Calu3 (cell line): ENCODE measurements at places on chromosomes 1 and 21.
A peak's percentile ranks its signal among the peaks of the same experiment; 100 is the strongest.

GRCh38 chr1:31572323-31573104, 3.8 kb upstream of the TINAGL1 start:
- no peak for DNase-seq
- H3K27ac ChIP-seq: no peak overlapping the region
- H3K36me3 ChIP-seq: peaks cover 4% of the 10 kb centered on the region
- no peaks in the 10 kb centered on the region for H3K27me3 ChIP-seq

DNA sequence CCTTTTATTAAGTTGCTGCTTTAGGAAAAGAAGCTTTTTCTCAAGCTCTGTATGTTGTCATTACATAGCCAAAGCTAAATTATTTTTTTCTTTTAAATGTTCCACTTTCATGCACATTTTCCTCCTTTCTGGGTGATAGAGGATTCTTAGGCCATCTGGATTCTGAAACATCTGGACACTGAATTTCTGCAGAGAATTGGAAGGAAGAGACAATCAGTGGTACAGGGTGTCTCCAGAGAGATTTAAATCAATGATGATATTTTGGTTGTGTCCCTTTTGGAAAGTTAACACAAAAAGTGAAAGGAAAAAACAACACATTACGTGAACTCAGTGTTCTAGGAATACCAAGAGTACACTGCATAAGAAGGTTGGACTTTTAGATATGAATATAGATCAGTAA, 211.4 kb upstream of the PKN2 start:
- no peak overlapping the region for H3K4me3 ChIP-seq
- no peak overlapping the region for H3K27ac ChIP-seq
- no peaks in the 10 kb centered on the region for H3K4me1 ChIP-seq
- no peaks in the 10 kb centered on the region for H3K36me3 ChIP-seq

- H3K27me3 ChIP-seq: no peaks in the 10 kb centered on the region
- no peak overlapping the region for H3K27ac ChIP-seq
- H3K4me1 ChIP-seq: peaks cover 12% of the 10 kb centered on the region
Observed at GRCh38 chr1:211616231-211616964, 37.4 kb upstream of the SLC30A1 start.

GRCh38 chr21:43340491-43341377, 86.2 kb downstream of the SIK1 start:
- peak overlapping the region; percentile 62 for H3K27ac ChIP-seq
- no peaks in the 10 kb centered on the region for H3K27me3 ChIP-seq
- H3K4me1 ChIP-seq: peaks cover 37% of the 10 kb centered on the region
- DNase-seq: peak; percentile 77

GRCh38 chr1:115452600-115453329, 114.7 kb upstream of the NGF start:
- H3K27me3 ChIP-seq: no peaks in the 10 kb centered on the region
- no peaks in the 10 kb centered on the region for H3K36me3 ChIP-seq
- peaks cover 12% of the 10 kb centered on the region for H3K4me1 ChIP-seq
- no peak overlapping the region for H3K4me3 ChIP-seq
- H3K27ac ChIP-seq: no peak overlapping the region

DNA sequence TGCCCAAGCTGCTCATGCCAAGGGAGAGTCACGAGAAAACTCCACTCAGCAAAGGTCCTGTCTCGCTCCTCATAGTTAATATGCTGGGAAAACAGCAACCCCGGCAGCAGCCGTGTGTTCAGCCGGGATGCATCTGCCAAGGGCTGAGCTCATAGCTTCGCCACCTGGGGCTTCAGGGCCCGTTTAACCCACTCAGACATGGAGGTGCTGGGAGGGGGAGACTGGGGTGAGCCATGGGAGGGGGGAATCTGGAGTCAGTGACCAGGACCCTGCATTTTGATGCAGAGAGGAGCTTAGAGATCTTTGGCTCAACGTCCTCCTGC, 283.4 kb downstream of the PTPRU start:
- no peak overlapping the region for H3K4me3 ChIP-seq
- H3K4me1 ChIP-seq: no peaks in the 10 kb centered on the region
- no peak for DNase-seq

DNA sequence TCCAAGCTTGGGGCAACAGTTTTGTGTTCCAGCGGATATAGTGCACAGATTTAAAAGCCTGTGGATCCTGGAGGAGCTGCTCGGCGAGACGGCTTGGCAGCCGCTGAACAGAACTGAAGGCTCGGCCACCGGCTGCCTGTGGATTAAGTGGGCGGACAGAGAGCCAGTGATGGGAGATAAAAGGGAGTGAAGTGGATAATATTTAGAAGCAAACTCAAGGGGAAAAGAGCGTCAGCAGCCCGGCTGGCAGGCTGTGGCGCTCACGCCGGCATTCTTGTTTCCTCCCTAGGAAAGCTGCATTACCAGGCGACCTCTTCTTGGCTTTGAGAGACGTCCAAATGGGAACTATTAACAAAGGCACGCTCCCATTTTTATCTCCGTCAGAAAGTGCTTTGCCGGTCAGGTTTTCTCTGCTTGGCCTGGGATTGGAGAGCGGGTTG, 10.4 kb downstream of the TRABD2B start:
- peaks cover 35% of the 10 kb centered on the region for H3K27me3 ChIP-seq
- H3K27ac ChIP-seq: no peak overlapping the region
- no peaks in the 10 kb centered on the region for H3K36me3 ChIP-seq
- H3K4me3 ChIP-seq: no peak overlapping the region

DNA sequence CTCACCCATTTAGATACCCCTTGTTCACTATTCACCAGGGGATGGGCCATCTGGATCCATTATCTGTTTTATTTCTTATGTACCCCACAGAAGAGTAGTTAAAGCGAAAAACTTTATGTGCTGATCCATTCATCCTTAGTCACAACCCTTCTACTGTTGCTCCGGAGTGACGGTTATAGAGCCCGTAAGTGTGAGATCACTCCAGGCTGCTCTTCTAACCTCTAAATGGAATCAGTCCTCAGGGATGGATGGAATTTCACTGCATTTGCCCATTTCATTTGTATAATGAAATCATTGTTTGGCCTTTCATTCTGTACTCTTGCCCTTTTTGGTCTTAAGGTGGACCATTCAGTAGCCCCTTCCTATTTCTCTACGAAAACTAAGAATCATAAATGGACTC, 409.3 kb upstream of the RUNX1 start:
- H3K27ac ChIP-seq: no peak overlapping the region
- no peaks in the 10 kb centered on the region for H3K4me1 ChIP-seq
- no peak overlapping the region for H3K4me3 ChIP-seq
- DNase-seq: no peak
- H3K36me3 ChIP-seq: no peaks in the 10 kb centered on the region

- H3K27ac ChIP-seq: no peak overlapping the region
- no peaks in the 10 kb centered on the region for H3K4me1 ChIP-seq
- no peaks in the 10 kb centered on the region for H3K36me3 ChIP-seq
Observed at GRCh38 chr1:54397980-54398379, 8.2 kb downstream of the SSBP3 start.

DNA sequence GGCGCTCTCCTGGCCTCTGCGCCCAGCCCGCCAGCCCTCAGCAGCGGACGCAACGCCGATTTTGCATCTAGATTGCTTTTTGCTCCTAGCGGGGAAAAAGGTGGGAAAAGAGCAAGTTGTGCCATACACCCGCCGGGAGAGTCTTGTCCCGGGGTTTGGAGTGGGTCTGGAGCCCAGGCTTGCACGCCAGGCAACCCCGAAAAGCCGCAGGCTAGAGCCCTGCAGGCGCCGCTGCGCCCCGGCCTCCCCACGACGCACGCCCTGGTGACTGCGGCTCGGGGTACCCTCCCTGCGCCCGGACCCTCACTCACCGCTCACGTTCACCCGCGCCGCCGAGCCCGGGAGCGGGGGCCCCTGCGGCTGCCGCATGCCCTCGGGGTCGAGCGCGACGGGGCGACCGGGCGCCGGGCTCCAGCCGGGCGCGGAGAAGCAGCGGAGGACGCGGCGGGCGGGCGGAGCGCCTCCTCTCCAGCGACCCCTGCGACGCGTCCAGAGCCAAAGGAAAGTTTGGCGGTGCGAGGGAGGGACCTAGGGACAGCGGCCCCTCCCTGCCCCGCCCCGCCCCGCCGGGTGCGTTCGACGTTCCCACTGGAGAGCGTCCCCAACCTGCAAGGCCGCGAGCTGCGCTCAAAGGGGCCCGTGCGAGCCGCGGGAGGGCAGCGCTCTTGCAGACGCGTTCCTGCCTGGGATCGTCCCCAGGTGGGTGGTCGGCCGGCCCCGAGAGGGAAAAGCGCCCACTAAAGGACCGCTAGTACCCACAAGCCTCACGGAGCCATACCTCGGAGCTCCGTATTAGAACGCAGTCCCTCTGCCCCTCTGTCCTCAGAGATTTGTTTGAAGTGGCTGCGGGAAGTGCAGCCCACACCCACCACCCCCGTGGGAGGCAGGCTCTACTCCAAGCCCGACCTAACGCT, at the start of gene LPAR3:
LPAR3 (minus strand) TSS at position 502 of the 914 bp plus-strand sequence. CDS start 27,086 bp downstream, outside the sequence.
- peaks cover 42% of the 10 kb centered on the region for H3K4me1 ChIP-seq
- peak; percentile 78 for DNase-seq
- H3K27ac ChIP-seq: peak within 1 kb of the TSS; percentile 55
- H3K4me3 ChIP-seq: peak within 1 kb of the TSS; percentile 79
- no peaks in the 10 kb centered on the region for H3K27me3 ChIP-seq
- H3K36me3 ChIP-seq: peaks cover 24% of the 10 kb centered on the region

DNA sequence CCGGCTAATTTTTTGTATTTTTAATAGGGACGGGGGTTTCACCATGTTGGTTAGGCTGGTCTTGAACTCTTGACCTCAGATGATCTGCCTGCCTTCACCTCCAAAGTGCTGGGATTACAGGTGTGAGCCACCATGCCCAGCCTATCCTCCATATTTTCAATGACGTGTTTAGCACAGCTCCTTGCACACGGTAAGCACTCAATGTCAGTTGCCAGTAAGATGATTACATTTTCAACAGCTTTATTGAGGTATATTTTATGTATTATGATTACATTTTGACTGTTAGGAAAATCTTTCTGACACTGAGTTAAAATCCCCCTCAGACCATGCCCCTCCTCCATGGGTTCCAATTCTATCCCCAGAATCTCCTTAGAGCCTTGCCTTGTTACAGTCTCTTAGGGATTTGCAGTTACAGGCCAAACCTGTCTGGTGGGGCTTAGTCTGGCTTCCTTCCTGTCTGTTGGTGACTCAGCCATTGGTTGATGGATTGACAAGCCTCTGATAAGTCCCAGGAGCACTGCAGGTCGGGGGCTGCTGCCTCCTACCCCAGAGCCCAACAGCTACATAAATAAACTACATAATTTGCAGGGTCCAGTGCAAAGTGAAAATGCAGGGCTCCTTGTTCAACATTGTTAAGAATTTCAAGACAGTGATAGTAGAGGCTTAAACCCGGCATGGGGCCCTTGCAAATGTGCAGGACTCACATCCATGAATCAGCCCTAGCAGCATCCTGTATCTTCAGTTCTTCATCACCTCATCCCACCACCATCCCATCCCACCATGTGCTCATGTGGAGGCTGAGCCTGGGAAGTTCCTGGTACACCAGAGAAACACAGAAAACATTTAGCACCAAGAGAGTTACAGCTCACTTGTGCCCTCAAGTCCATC, 23.4 kb downstream of the COA7 start:
- no peak overlapping the region for H3K4me3 ChIP-seq
- H3K27me3 ChIP-seq: no peaks in the 10 kb centered on the region
- peak; percentile 73 for DNase-seq

- peaks cover 27% of the 10 kb centered on the region for H3K36me3 ChIP-seq
- H3K27ac ChIP-seq: no peak overlapping the region
- H3K4me3 ChIP-seq: no peak overlapping the region
Observed at GRCh38 chr21:32321480-32321879, 22.8 kb downstream of the MRAP start.

- H3K27me3 ChIP-seq: no peaks in the 10 kb centered on the region
- no peak overlapping the region for H3K27ac ChIP-seq
- no peak for DNase-seq
- H3K4me1 ChIP-seq: peaks cover 41% of the 10 kb centered on the region
Observed at GRCh38 chr1:12157366-12158231, 9.2 kb upstream of the TNFRSF1B start.

- H3K27ac ChIP-seq: peak overlapping the region; percentile 60
- peaks cover 32% of the 10 kb centered on the region for H3K36me3 ChIP-seq
- peaks cover 61% of the 10 kb centered on the region for H3K4me1 ChIP-seq
Observed at GRCh38 chr1:204285436-204286305, 71.9 kb upstream of the GOLT1A start.

DNA sequence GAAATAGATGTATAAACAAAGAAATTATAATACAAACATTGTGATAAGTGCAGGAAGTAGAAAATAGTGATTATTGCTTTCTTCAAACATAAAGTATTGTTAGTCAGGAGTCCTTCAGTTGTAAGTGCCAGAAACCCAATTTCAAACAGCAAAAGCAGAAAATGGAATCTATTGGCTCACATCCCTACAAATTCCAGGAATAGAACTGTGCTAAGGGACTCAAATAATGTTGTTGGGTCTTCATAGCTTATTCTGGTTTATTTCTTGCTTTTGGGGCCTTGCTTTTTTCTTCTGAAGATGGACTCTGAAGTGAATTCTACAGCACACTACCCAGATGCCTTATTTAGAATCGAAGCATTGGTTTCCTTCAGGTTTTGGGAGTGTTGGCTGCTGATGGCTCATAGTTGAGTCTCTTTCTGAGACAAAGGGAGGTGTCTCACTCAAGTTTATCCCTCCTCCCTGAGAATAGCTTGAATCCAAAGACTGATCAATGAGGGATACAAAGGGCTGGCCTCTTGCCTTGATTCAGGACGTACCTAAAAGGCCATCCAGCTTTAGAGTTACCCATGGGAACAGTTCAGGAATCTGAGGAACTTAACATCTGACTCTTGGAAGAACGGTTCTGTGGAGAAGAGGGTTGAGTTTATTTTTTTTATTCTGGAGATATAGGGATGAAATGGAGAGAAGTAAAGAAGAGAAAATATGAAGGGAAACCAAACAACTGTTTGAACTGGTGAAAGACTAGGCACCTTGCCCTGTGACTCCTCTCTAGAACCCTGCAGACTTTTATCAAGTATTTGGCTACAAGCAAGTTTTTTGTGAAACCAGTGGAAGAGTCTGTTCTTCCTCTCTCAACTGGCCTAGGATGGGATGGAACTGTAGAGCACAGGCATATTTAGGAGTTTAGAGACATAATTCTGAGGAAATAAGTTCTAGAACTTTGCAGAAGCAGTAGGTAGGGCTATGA, 39.0 kb upstream of the ATG4C start:
- no peak overlapping the region for H3K4me3 ChIP-seq
- no peak for DNase-seq
- H3K36me3 ChIP-seq: no peaks in the 10 kb centered on the region
- H3K4me1 ChIP-seq: no peaks in the 10 kb centered on the region

DNA sequence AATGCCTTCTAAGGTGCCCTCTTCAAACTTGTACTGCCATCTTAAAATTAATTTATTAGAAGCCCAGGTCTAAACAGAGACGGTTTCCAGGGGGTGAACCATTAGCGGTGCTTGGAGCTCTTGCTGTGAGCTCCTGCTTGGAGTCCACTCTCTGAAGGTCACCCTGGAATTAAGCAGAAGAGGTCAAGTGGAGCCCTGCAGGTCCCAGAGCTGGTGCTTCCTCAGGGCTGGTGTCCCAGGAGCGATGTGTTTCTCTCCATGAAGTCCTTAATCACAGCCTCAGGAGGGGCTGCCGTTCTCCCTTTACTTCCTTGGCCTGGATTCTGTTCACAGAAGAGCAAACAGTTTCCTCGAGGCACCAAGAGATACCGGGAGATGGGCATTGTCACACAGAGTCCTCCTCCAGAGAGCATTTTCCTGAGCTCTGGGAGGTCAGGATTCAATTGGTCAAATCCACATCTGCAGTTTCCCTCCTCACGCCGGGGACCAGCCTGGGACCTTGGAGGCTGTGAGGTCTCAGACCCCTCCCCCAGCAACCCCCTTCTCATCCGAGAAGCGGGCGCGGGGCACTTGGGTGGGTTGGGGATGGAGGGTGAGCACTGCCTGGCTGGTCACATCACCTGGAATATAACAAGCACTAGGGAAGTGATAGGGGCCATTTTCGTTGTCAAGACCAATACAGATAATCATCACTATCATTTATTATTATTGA, 310.4 kb downstream of the AJAP1 start:
- no peak overlapping the region for H3K4me3 ChIP-seq
- H3K27ac ChIP-seq: no peak overlapping the region
- H3K4me1 ChIP-seq: no peaks in the 10 kb centered on the region
- H3K27me3 ChIP-seq: no peaks in the 10 kb centered on the region
